ENCODE measurements at places on chromosomes 3 and 15.

DNA sequence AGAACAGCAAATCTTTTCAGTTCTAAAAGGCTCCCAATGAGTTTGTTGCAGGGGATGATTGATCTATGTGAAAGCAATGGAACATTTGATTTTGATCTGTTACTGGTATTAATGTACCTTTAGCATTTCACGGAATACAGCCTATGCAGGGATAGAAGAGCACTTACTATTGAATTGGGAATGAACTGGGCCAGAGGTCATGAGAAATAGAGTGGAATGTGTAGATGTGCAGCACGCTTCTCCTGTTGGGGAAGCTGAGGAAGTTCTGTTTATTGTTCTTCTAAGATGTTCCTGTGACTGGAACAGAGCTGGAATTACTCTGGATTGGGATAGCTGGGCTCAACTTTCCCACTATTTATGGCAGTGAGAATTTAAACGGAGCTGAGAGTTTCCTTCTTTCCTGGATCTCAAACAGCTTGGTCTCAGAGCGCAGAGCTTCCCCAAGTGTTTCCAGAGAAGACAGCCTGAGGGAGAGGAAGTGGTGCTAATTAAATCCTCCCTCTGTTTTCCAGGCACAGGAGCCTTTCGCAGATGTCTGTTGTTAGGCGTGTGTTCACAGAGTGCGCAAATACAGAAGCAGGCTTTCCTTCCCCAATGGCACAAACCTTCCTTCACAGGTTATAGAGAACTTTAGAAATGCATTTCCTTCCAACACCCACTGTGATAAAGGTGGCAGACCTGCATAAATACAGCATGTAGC is 32.5 kb downstream of the TPRG1 start:
- peak; percentile 17 for DNase-seq

- DNase-seq: no peak
Observed at GRCh38 chr3:111619833-111620232, 24.7 kb upstream of the ZBED2 start.

GRCh38 chr3:133197619-133198018 is 159.4 kb downstream of the TMEM108 start:
- no peak for DNase-seq

- DNase-seq: no peak
Observed at GRCh38 chr3:177561365-177561764, 364.1 kb upstream of the TBL1XR1 start.

DNA sequence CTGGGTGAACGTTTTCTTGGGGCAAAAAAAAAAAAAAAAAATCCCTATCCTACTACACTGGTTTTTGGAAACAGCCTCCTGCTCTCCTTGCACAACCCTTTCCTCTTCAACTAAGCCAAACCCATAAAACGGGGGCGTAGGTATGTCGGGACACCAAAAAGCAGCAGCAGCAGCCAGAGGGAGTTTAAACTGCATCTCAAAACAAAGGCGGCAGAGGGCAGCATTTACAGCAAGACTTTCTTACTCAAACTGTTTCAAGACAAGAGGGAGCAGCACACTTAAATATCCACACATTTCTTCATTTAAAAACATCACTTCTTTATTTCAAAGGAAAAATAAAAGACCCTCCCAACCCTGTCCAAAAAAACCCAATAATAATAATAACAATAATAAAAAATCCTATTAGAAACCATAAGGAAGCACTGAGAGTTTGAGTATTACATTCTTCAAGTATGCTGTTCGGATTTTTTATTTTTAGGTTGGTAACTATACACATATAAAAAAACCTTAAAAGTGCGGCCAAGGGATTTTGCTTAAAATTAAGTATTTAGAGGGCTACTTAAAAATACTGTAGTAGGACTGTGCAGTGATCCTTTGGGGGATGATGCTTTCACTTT is 43.9 kb upstream of the PLXND1 start:
- peak; percentile 89 for DNase-seq

GRCh38 chr3:11991751-11992150 is 12.4 kb upstream of the SYN2 start:
- DNase-seq: no peak

DNA sequence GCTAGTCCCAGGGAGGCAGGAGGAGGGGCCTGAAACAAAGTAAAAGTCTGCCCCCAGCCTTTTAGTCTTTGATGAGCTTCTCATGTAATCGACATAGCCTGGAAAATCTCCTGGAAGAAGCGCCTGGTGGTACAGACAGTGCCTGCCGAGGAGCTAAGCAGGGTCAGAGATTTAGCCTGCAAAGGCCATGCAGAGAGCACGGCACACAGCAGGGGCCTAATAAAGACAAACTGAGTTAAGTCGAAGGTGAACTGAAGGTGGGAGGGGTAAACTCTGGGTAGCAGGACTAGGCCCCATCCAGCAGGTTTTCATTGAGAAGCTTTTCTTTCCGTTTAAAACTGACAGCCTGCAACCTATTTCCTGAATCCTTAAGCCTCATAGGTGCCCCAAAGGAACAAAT is 115.5 kb upstream of the ABHD17C start:
- no peak for DNase-seq

DNA sequence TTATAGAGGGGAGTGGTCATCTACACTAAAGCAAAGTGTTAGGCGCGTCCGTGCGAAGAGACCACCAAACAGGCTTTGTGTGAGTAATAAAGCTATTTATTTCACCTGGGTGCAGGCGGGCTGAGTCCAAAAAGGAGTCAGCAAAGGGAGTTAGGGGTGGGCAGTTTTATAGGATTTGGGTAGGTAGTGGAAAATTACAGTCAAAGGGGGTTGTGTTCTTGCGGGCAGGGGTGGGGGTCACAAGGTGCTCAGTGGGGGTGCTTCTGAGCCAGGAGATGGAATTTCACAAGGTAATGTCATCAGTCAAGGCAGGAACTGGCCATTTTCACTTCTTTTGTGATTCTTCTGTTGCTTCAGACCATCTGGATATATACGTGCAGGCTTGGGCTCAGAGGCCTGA is 47.1 kb downstream of the OIP5 start:
- no peak for DNase-seq

GRCh38 chr15:88894348-88894818 is 961 bp downstream of the HAPLN3 start:
- no peak for DNase-seq

DNA sequence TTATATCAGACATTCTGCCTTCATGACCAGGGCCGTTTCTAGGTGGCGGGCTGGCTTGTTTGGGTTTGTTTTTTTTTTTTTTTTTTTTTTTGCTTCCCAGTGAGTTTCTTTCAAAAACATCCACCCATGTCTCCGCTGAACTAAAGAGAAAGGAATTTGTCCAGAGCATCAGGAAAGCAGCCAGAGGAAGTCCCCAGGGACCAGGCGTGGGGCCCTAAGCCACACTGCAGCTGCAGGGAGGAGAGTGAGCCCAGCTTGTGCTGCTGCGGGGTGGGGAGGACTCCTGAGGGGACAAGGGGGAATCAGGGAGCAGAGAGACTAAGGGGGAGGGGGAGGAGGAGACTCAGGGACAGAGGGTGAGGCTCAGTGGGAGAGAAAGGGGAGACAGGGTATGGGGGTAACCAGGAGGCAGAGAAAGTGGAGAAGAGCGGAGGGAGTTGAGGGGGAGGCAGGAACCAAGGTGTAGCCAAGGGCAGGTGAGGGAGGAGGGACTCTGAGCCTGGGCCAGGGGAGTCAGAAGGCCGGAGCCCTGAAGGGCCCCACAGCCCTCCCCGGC is 49.5 kb downstream of the CYP11A1 start:
- DNase-seq: peak; percentile 97

Measured in AG10803 (cell line).